ENCODE measurements at places on chromosomes 2 and 18. TPM values are rescaled to one million over a fixed set of nuclear protein-coding genes. Genes with fewer than 3 reads are reported as not detected.

DNA sequence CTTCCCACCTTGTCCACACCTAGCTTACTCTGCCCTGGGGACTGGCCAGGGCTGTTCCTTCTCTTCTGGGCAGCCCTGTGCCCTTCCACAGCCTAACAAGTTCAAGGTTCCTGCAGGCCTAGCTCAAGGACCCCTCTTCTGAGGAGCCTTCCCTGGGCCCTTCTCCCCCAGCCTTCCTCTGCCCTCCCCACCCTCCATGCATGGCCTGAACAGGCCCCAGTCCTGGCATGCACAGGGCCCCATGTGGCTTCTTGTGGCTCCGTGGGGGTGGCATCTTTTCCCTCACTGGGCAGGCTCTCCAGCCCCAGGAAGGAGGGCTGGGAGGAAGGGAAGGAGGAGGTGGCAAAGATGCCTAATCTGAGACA lies 162.9 kb downstream of the CELF4 start:
- no peak for DNase-seq

DNA sequence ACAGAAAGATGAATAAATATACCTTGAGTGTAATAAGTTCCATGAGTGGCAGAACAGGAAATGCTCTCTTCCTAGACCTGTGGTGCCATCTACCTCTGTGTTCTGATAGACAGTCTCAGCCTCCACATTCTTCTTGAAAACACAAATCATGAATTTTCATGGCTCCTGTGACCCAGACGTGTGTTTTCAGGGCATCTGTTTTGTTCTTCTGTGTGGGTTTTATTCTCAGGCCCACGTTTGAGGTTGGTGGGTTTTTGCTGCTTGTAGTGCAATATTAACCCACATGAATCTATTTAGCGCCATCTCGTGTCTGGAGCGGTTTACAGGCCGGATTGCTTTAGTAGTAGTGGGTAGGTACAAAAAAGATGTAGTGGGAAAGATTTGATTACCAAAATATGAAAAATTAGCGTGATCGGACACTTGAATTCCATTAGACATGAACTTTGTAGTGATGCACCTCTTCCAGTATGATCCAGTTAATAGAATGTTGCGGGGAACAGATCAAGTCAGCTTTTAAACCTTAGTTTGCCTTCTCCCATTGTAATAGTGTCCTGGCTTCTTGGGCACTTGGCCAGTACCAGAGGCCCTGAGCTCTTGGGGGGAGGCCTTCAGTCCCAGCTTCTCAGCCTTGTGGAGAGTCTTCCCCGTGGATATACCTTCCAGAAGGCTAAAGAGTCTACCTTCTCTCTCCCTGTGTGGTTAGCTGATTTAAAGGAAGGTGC lies 256.5 kb downstream of the TPGS2 start:
- DNase-seq, result no peak

CNGA3 gene
- 0.66 TPM for polyA plus RNA-seq

GRCh38 chr2:206392118-206392517 lies 51.2 kb upstream of the ADAM23 start:
- DNase-seq, result no peak

DOK6 gene
- polyA plus RNA-seq, result 3.5 TPM

- DNase-seq, result no peak
Measured at GRCh38 chr2:231717281-231718171, 9.2 kb downstream of the PTMA start.

UGT1A3 gene
- not detected for polyA plus RNA-seq

- DNase-seq, result no peak
Measured at GRCh38 chr18:45083226-45083855, 402.7 kb downstream of the SETBP1 start.

GRCh38 chr2:225399504-225399903 lies at the start of gene NYAP2:
NYAP2 (plus strand) TSS chr2:225399710; CDS start chr2:225408881, 9,171 bp downstream.
- DNase-seq, result no peak

- no peak for DNase-seq
Measured at GRCh38 chr18:57747809-57748680, 55.1 kb downstream of the ATP8B1 start.
